ENCODE measurements at places on chromosomes 5 and 9.

DNA sequence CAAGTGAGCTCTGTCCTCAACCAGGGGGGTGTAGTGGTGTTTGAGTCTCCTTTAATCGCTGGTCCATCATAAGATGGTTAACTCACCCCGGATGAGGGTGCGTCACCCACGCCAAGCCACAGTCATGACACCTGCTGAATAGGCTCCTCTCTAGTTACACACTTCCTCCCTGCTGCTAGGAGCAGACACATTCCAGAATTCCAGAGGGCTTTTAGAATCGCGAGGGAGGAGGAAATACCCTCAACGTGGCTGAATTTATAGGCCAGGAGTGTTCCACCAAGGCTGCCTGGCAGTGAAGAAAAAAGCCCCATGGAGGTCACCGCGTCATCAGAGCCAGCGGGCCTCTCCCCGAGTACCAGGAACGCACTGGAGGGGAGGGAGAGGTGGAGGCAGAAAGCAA lies 5.1 kb downstream of the GLRX start:
- no peak for DNase-seq

DNA sequence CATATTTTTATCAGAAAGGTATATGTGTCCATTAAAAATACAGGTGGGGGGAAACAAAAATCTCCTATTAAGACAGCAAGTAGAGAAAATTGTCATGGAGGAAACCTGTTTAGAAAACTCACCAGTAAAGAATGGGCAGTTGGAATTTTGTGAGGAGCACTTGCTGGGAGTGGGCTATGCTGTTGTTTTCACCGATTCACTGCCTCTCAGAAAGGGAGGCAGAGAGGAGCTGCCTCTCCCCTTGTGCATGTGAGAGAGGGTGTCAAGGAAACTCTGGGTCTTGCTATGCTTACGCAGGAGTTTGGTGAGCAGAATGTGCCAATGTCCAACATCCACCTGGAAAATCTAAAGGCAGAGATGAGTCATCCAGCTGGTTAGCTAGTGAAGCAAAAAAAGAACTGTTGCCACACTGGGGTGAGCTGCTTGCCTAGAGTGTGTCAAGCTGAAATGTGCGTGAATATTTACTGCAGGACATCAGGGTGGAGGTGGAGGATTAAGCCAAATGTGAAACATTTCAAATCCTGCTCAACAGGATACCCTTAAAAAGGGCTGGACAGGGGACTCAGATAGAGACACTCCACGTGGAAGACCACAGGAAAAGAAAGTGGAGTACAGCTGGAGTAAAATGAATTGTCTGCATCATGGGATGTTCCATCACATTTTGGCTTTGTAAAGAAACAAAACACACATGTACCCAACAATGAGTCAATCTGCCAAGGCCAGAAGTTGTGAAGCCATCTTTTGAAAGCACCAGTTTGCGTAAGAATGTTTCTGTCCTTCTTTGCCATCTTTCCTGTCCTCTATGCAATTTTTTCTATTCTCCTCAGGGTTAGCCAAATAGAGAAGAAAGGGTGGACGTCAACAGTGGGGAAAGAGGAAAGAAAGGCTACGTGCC lies 449.7 kb upstream of the MPDZ start:
- no peak for DNase-seq

DNA sequence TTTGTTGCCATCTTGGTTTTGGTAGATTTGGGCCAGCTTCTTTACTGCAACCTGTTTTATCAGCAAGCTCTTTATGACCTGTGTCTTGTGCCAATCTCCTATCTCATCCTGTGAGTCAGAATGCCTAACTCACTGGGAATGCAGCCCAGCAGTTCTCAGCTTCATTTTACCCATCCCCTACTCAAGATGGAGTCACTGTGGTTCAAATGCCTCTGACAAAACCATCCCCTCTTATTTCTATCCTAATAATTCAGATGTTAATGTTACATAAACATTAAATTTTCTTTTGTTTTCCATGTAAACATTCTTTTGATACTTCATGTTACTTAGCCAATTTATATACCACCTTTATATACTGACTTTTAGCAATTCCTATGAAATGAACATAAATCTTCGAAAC lies 746.3 kb downstream of the CDH18 start:
- no peak for DNase-seq

DNA sequence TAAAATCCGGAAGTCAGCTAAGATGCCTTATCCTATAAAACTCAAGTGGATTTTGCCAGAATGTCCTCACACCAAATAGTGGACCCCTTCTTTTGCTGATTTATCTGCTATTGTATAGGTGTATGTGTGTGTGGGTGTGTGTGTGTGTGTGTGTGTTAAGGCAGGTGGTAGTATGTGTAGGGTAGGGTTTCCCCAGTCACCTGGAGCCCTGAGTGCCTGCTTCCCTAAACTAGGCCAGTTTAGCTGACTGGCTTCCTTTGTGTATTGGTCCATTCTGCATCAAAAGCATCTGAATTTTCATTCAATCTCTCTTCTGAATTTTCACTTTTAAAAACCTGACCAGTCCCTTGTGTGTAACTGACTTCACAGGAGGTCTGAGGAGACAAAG lies 42.2 kb upstream of the LCP2 start:
- DNase-seq: no peak

DNA sequence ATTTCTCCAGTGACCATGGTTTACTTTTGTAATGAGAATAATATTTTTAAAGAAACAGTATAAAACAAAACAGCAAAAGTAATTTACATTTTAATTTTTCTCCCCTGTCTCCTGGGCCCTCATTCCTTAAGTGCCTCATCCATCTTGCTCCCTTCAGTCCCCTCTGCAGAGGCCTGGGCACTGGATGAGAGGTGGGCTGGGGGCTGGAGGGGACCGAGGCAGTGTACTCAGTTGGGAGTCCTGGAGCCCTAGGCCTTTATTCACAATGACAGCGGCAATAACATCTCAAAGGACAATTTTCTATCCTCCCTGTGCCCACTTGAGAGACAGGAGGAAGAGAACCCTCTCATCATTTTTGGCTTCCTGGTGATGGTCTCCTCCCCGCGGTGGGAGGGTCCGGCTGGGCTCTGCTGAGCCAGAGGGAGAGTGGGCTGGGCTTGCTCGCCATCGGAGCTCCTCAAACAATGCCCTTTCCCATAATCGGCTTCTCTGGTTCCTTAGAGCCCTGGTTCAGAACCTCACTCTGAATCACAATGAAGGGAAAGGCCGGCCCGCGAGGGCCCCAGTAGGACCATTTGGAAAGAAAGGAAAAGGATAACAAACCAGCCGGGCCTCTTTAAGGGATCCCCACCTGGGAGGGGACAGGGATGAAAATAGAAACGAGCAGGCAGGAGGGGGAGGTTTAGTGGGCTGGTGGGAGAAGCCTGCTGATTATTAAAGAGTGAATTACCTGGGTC lies 9.7 kb upstream of the SMIM32 start:
- no peak for DNase-seq

DNA sequence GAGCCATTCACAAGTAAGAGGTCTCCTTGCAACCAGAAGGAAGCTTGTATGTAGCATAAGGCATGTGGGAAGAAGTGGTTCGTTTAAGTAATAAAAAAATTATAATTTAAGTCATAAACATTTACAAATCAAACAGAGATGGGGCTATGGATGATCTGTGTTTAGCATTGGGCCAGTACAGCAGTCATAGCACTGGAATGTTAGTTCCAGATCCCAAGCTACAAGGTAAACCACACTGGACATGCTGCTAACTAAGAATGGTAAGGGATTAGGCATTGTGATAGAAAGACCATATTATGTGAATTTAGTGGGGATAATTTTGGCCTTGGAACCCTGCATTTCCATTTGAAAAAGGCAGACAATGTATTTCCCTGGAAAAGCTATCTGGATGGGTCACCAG lies 170.4 kb upstream of the KCNN2 start:
- no peak for DNase-seq

- no peak for DNase-seq
Observed at GRCh38 chr9:95074632-95075031, 242.9 kb downstream of the FANCC start.

Data from activated CD4-positive, alpha-beta T cell treated with anti-CD3 and anti-CD28 coated beads for 24 hours (primary cell).